ENCODE measurements at places on chromosomes 6 and 20. TPM values are rescaled to one million over a fixed set of nuclear protein-coding genes. Genes with fewer than 3 reads are reported as not detected.

PAX1 gene
- not detected for total RNA-seq

ADGRF1 gene
- 9.9 TPM for total RNA-seq

HLA-DMB gene
- total RNA-seq: 208 TPM

TNXB gene
- 120 TPM for total RNA-seq

RNF182 gene
- total RNA-seq: 5.3 TPM

IL17A gene
- not detected for total RNA-seq

LHFPL5 gene
- not detected for total RNA-seq

BMP7 gene
- 0.74 TPM for total RNA-seq

DOK5 gene
- total RNA-seq: 0.74 TPM

MUC22 gene
- not detected for total RNA-seq

TBXT gene
- not detected for total RNA-seq

PPP1R3G gene
- 0.41 TPM for total RNA-seq

MAFB gene
- total RNA-seq: 63.3 TPM

KCNB1 gene
- 0.53 TPM for total RNA-seq
